ENCODE measurements at places on chromosomes 7 and 10. TPM values are rescaled to one million over a fixed set of nuclear protein-coding genes. Genes with fewer than 3 reads are reported as not detected.

Gene SEMA3A
- 8.1 TPM for polyA plus RNA-seq

Gene PRSS2
- not detected for polyA plus RNA-seq

Gene PALD1
- 13.3 TPM for polyA plus RNA-seq

Gene TMEM236
- 0.02 TPM for polyA plus RNA-seq

Gene LIPN
- polyA plus RNA-seq, result not detected

Gene HGF
- 0.05 TPM for polyA plus RNA-seq

Gene AGAP3
- 120 TPM for polyA plus RNA-seq

Gene ZNF425
- polyA plus RNA-seq, result 3.4 TPM

GRCh38 chr10:26214551-26215395 lies 1.8 kb upstream of the GAD2 start:
- peaks cover 95% of the 10 kb centered on the region for H3K27me3 ChIP-seq
- no peak overlapping the region for H3K27ac ChIP-seq
- peak; percentile 70 for DNase-seq
- peak overlapping the region; percentile 33 for H3K4me3 ChIP-seq
- H3K36me3 ChIP-seq, result no peaks in the 10 kb centered on the region
- H3K4me1 ChIP-seq, result peaks cover 28% of the 10 kb centered on the region

GRCh38 chr7:43956027-43956426 lies 29.8 kb downstream of the UBE2D4 start:
- no peaks in the 10 kb centered on the region for H3K36me3 ChIP-seq
- H3K27ac ChIP-seq, result no peak overlapping the region
- H3K27me3 ChIP-seq, result no peaks in the 10 kb centered on the region
- H3K4me3 ChIP-seq, result no peak overlapping the region
- H3K4me1 ChIP-seq, result no peaks in the 10 kb centered on the region
- DNase-seq, result no peak

GRCh38 chr10:91054325-91054724 lies 133.4 kb upstream of the ANKRD1 start:
- no peak overlapping the region for H3K27ac ChIP-seq
- H3K4me1 ChIP-seq, result peaks cover 2% of the 10 kb centered on the region
- DNase-seq, result no peak
- H3K27me3 ChIP-seq, result no peaks in the 10 kb centered on the region
- H3K4me3 ChIP-seq, result no peak overlapping the region
- no peaks in the 10 kb centered on the region for H3K36me3 ChIP-seq

DNA sequence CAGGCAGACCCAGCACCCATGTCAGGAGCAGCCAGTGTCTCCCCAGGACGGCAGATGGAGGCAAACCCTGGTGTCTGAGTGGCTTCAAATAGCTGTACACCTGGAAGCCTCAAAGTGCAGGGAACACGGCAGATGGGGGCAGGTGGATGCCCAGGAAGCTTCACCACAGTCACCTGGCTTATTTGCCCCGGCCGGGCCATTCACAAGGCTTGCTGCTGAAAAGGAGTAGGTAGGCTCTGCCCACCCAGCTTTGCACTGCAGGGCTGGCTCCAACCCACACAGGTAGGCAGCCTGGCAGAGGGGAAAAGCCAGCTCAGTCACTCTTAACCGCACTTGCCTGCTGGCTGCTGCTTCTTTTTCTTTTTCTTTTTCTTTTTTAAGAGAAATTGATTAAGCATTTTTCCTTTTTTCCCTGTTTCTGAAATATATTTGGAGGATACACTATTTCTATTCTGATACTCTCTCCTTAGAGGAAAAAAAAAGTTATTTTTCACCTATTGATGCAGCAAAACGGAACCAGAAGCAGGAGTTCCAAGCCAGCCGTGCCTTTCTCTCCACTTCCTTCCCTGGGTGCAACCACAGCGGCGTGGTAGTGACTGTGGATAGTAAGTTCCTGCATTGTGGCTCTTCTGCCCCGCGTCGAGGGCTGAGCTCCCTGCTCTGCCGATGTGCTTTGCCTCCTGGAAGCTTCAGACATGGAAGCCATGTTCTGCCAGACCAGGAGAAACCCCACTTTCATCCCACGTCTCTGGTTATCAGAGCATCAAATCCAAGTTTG lies 118.3 kb downstream of the KLF6 start:
- no peak overlapping the region for H3K4me3 ChIP-seq
- no peaks in the 10 kb centered on the region for H3K4me1 ChIP-seq
- DNase-seq, result no peak
- no peaks in the 10 kb centered on the region for H3K36me3 ChIP-seq
- no peak overlapping the region for H3K27ac ChIP-seq
- H3K27me3 ChIP-seq, result no peaks in the 10 kb centered on the region

GRCh38 chr7:44329888-44330287 lies 4.5 kb upstream of the CAMK2B start:
- H3K36me3 ChIP-seq, result no peaks in the 10 kb centered on the region
- H3K4me3 ChIP-seq, result no peak overlapping the region
- H3K4me1 ChIP-seq, result no peaks in the 10 kb centered on the region
- peak; percentile 35 for DNase-seq
- no peak overlapping the region for H3K27ac ChIP-seq

DNA sequence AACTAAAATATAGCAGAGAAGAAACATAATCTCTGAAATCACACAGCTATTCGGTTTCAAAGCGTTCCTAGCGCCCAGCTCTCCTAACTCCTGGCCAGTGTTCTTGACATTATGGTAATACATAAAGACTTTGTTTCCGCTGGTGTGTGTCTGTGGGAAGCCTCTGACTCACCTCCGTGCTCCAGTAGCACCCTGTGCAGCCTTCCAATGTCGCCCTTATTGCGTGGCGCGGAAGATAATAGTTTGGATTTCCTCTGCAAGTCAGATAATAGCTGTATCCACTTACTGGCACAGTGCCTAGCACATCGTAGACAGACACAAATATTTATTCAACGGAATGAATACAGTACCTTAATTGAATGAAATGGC lies 570 bp downstream of the BMS1 start:
- H3K27me3 ChIP-seq, result no peaks in the 10 kb centered on the region
- no peaks in the 10 kb centered on the region for H3K4me1 ChIP-seq
- H3K4me3 ChIP-seq, result peak overlapping the region; percentile 91
- peak overlapping the region; percentile 95 for H3K27ac ChIP-seq
- no peak for DNase-seq

DNA sequence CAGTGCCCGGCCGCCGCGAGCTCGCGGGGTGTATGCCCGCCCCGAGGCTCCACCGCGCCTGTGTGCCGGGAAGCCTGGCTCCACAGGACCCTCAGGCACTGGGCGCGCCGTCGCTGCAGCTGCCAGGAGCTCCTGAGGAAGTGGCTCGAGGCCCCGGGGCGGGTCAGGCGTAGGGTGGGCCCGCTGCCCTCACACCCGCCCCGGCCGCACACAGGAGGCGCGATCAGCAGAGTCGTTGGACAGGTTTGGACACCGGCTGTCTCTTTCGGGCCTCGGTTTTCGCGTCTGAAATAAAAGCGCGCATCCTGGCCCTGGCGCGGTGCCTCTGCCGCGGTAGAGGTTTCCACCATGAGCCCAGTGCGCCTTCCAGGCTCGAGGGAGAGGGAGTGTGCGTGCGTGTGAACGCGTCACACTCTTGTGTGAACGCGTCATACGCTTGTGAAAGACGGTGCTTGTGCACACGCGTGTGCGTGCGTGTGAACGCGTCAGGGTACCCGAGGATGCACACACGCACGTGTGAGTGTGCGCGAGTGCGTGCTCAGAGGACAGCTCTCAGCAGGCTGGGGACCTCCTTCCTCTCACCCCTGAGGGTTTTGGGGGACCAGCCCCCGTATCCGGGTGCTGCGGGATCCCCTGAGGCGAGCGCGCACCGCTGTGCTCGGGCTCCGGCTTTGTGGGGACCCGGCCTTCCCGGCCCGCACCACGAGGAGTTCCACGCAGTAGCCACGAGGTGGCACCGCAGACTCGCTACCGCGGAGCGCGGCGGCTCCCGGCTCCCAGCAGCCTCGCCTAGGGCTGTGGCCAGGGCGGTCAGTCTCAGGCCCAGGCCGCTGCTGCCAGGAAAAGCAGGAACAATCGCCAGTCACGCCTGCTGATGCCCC lies 83.8 kb downstream of the BMS1 start:
- H3K27me3 ChIP-seq, result no peaks in the 10 kb centered on the region
- peak; percentile 59 for DNase-seq
- H3K36me3 ChIP-seq, result no peaks in the 10 kb centered on the region
- H3K4me3 ChIP-seq, result 0 out of 2 replicates have a peak overlapping the region, but pooled peaks have one; percentile 8
- H3K27ac ChIP-seq, result no peak overlapping the region

DNA sequence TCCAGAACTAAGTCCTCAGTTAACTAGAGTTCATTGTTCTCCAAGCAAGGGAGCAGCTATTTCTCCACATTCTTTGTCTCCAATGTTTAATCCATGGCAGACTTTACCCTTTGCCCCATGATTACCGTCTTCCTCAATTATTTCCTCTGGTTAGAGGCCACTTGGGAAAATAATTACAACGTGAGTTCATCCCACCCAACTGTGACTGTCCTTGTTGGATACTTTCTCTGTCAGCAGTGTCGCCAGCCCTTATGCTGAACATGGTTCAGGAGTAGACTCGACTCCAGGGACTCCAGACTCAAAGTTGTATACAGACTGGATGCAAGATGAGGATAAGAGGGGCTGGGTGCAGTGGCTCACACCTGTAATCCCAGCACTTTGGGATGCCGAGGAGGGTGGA lies 17.1 kb upstream of the SEPHS1 start:
- DNase-seq, result no peak
- H3K36me3 ChIP-seq, result no peaks in the 10 kb centered on the region
- no peaks in the 10 kb centered on the region for H3K27me3 ChIP-seq
- H3K27ac ChIP-seq, result no peak overlapping the region
- no peaks in the 10 kb centered on the region for H3K4me1 ChIP-seq

GRCh38 chr10:4883079-4883739 lies 57.2 kb downstream of the AKR1E2 start:
- no peaks in the 10 kb centered on the region for H3K27me3 ChIP-seq
- no peak overlapping the region for H3K4me3 ChIP-seq
- DNase-seq, result no peak
- H3K4me1 ChIP-seq, result no peaks in the 10 kb centered on the region

GRCh38 chr10:104516986-104517385 lies 124.1 kb upstream of the SORCS3 start:
- no peak for DNase-seq
- H3K27ac ChIP-seq, result no peak overlapping the region
- H3K27me3 ChIP-seq, result no peaks in the 10 kb centered on the region
- H3K4me1 ChIP-seq, result no peaks in the 10 kb centered on the region

- H3K4me3 ChIP-seq, result no peak overlapping the region
- H3K27ac ChIP-seq, result no peak overlapping the region
- H3K27me3 ChIP-seq, result no peaks in the 10 kb centered on the region
These were observed 52.3 kb downstream of the RBM20 start for GRCh38 chr10:110696436-110696835.

DNA sequence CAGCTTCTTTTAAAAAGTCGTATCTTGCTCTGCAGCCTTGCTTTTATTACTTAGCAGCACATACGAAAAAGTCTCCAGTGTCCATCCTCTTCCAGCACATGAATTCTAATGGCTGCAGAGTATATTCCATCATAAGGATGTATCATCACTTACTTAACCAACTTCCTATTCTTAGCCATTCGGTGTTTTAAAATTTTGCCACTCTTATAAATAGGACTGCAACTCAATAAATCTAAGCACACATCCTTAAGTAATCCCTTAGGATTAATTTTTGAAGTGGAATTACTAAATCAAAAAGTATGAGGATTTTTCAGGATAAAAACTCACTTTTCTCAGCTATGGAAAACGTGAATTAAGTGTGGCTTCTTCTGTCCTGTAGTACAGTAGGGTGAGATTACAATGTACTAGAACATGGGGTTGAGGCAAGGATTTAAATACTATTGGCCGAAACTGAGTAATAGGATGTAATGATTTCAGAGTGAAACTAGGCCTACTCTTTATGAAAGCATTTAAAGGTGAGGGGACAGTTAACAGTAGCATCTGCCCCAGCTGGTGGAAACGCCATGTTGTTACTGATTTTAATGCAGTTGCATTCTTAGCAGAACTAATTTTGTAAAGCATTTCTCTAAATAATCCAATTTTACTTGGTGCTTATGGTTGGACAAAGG lies 1035.5 kb downstream of the LRMDA start:
- no peaks in the 10 kb centered on the region for H3K36me3 ChIP-seq
- no peak for DNase-seq
- H3K4me3 ChIP-seq, result no peak overlapping the region
- no peaks in the 10 kb centered on the region for H3K4me1 ChIP-seq

DNA sequence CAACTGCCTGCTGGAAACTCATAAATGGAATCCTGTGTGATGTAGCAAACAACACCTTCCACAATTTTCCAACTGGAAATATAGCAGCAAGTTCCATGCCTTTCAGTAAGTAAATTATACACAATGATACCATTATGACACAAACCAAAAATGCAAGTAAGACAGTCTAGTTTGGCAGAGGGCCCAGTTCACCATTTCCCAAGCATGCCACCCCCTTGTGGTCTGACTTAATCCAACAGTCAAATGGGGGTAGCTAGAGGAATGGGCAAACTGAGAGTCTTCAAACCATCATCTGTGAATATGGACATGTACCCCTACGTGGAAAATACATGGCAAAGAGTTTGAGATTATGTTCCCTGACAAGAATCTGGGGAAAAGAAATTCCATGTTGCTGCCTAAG lies 137.6 kb upstream of the VWC2 start:
- no peak overlapping the region for H3K27ac ChIP-seq
- H3K4me1 ChIP-seq, result peaks cover 4% of the 10 kb centered on the region
- no peaks in the 10 kb centered on the region for H3K27me3 ChIP-seq
- no peak for DNase-seq
- H3K36me3 ChIP-seq, result no peaks in the 10 kb centered on the region

GRCh38 chr7:106568002-106568679 lies 92.8 kb downstream of the CCDC71L start:
- H3K27ac ChIP-seq, result no peak overlapping the region
- H3K4me1 ChIP-seq, result no peaks in the 10 kb centered on the region
- DNase-seq, result no peak
- H3K27me3 ChIP-seq, result no peaks in the 10 kb centered on the region
- no peaks in the 10 kb centered on the region for H3K36me3 ChIP-seq
